ENCODE measurements at places on chromosomes 12 and 14.

DNA sequence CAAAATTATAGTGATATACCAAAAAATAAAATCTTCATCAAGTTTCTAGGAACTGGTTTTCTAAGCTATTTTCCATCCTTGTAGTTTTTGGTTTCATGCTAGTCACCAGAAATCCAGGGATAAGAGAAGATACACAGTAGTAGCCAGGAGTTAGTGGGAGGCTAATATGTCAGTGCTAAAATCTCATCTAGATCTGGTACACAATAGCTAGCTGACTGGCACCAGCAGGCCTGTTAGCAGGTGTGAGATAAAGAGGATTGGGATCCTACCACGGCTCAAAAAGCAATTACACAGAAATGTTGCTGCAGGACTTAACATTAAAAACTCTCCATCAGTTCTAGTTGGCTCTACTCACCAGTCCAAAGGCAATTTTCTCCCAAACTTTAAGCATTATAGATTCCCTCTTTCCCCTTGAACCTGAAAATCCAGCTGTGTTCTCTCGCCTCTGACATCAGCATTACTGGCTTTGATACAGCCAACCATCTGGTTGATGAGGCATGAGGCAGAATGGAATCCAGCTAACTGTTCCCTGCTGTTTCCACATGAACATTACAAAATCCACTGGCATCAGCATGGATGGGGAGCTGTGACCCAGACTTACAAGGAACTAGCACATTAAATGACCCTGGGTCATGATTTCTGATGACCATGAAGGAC is 41.8 kb upstream of the CCDC196 start:
- no peak for DNase-seq

DNA sequence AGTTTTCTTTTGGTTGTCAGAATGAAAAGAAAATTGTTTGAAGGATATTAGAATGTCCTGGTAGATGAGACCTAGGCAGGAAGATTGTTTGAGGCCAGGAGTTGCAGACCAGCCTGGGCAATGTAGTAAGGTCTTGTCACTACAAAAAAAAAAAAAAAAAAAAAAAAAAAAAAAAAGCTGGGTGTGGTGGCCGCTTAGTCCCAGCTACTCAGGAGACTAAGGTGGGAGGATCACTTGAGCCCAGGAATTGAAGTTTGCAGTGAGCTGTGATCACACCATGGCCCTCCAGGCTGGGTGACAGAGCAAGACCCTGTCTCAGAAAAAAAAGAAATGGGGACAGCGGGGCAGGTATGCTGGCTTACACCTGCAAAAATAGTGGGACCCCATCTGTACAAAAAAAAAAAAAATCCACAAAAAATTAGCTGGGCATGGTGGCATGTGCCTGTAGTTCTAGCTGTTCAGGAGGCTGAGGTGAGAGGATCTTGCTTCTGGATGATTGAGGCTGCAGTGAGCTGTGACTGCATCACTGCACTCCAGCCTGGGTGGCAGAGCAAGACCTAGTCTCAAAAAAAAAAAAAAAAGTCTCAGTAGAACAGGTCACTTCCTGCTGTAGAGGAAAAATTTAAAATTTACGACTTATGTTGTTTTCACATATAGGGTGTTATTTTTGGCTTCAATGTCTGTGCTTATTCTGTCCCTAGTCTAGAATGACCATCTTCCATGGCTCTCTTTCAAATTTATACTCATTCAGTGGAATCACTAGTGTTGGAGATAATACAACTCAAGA is 70.7 kb downstream of the PPHLN1 start:
- DNase-seq: no peak

DNA sequence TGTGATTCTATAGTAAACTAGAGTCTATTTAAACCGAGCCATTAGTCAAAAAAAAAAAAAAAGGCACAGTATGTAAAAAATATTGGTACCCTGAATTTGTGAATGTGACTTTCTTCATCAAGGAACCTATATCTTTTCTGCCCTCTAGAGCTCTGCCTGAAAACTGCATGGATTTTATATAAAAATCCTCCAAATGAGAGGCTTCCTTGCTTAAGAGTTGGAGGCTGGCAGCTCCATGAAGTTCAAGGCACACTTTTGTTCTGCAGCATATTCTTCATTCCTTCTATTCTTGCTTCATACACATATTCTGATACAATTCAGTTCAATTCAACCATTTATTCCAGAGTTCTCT is 23.1 kb upstream of the NKX2-8 start:
- no peak for DNase-seq

DNA sequence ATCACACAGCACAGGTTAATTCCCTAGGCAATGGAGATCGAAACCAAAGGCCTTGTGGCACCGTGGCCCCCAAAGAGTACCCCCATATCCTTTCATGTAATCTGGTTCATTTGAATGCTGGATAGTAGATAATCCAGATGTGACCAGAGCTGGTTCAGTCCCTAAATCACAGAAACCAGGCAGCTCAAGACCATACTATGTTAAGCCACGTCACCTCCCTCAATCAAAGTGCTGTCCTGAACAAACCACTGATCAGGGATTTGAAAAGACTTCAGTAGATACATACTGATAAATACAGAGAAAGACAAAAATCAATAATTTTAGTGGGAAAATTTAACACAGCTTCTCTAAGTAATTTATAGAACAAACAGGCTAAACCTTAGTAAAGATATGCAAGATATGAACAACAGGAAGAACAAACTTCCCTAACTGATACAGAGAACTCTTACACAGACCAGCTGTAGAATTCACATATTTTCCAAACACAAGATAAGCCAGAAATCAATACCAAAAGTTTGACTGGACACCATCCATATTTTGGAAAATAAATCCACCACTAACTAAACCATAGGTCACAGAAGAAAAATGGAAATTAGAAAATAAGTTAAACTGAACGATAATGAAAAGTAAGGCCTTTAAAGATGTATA is 67.1 kb downstream of the BCAT1 start:
- DNase-seq: no peak

GRCh38 chr14:27181333-27181732 is 583.5 kb upstream of the NOVA1 start:
- no peak for DNase-seq
